Activated CD4-positive, alpha-beta T cell treated with anti-CD3 and anti-CD28 coated beads for 24 hours (primary cell): ENCODE measurements at places on chromosomes 3 and 15.

- no peak for DNase-seq
Observed at GRCh38 chr3:79651536-79652065, 116.2 kb downstream of the ROBO1 start.

DNA sequence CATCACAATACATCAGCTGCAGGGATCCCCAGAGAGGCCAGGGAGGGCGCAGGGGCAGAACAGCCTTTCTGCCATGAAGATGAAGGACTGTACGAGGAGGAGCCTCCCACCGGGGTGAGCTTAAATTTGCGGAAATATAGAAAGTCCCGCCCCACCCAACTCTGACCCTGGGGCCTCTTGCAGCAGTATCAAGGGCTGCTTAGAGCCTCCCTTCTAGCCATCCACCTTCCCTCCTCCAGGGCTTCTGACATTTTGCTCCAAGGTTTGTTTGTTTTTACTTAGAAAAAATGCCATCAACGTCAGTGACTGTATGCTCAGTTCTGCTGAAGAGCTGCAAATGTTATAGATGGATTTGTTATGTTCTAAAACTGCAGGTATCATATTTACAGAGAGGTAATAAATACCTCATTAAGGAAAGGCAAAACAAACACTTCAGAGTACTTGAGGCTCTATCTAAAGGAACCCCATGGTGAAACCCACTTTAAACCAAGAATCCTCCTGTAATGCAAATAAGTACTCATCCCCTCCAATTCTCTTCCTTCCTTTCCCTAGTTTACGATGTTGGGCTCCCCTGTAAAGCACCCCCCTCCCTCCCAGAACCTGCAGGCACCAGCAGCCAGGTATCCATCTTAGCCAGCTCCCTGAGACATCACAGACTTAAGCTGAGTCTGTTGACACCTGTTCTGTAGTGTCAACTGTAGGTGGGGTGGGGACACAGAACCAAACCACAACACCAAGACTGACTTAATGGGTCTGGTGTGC lies 30.5 kb downstream of the RFTN1 start:
- no peak for DNase-seq

DNA sequence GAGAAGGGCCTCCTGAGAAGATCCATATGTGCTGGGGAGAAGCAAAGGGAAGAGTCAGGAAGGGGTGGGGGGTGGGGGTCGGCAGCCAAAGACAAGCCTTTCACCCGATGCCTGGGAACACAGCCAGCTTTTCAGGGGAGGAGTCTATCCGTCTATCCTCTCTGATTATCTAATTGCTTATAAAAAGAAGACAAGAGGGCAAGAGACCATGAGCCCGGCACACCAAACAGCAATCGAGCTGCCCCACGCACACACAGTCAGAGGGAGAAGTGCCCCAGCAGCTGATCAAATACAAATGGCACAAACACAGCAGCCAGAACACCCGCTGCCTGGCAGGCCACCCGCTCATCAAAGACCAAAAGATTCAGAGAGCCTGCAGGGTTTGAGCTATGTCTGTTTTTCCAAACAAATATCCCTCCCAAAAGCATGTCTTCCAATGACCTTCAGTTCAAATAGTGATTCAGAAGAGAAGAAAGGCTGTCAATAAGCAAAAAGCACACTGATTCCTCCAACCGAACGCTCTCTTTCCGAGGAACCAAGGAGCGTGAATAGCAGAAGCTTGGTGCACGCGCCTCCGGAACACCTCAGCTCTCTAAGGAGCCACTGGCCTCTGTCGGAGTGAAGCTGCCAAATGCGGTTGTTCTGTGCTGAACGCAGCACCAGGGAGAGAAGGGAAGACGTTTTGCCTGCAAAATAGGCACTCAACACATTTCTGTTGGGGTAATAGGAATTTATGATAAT lies 419.2 kb downstream of the OCA2 start:
- DNase-seq: no peak

- no peak for DNase-seq
Observed at GRCh38 chr3:68743521-68743920, 188.8 kb downstream of the TAFA4 start.

- DNase-seq: no peak
Observed at GRCh38 chr3:129276385-129276784, 2.3 kb upstream of the HMCES start.

GRCh38 chr3:64150623-64151207 lies 74.6 kb downstream of the PRICKLE2 start:
- DNase-seq: no peak

GRCh38 chr3:115187149-115187757 lies 40.2 kb upstream of the ZBTB20 start:
- DNase-seq: no peak

DNA sequence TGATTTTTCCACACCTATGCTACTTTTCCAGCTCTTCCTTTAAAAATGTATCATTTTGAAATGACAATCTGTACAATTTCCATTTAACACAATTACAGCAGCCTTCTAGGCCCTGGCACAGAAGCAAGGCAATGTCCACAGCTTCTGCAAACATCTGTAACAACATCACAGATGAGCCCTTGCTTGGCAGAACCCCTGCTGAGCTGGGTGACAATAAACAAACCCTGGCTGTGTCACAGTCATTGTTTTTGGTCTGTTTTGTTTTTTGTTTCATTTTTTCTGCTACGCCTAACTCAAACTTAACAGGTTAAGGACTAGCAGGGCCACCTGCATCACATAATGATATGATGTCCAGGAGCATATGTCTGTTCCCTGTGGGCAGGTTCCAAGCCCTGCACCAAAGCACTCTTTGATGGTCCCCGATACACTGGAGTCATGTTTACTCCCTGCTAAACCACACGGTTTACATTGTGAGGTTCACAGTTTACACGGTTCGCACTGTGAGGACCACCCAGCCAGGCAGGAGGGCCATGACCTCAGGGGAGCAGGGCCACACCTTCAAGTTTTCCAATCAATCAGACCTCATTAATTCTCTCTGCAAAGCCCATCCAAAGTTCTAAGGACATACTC lies 186.8 kb upstream of the CHRNA7 start:
- no peak for DNase-seq
